Kidney glomerular epithelial cell (primary cell): ENCODE measurements at places on chromosomes 7 and 10.

- DNase-seq, result peak; percentile 42
These were observed 27.0 kb downstream of the PPP1R3A start for GRCh38 chr7:113891828-113892227.

DNA sequence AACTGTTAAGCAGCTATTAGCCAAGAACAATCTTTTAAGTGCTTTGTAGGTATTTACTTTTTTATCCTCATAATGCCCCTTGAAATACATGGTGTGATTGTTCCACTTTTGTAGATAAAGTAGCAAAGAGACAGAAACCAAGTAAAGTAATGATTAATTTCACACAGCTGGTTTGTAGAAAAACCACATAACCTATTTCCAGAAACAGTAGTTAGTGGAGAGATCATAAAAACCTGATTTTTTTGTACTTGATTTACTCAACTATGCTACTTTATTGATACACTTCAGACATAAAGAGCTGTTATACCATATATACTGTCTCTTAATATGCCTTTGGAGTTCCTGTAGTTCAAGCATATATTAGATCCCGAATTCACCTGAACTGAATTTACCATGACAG, 118.4 kb downstream of the SEMA3A start:
- DNase-seq, result no peak

DNA sequence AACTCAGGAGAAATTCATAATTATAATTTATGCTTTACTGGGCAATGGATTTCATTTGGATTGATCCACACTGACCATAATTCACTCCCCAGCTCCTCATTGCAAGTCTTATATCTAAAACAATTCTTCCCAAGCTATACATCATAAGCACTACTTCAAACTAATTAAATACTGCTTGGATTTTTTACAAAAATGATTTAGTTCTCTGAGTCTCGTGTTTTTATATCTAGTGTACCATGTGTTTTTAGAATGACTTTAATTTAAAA, 443.8 kb downstream of the GPAM start:
- DNase-seq, result no peak

- DNase-seq, result no peak
These were observed 130.0 kb downstream of the ARHGAP22 start for GRCh38 chr10:48474765-48475365.

GRCh38 chr7:70622936-70623335, 509.0 kb upstream of the GALNT17 start:
- no peak for DNase-seq

- peak; percentile 39 for DNase-seq
These were observed 715.4 kb upstream of the NRP1 start for GRCh38 chr10:34049887-34050286.

DNA sequence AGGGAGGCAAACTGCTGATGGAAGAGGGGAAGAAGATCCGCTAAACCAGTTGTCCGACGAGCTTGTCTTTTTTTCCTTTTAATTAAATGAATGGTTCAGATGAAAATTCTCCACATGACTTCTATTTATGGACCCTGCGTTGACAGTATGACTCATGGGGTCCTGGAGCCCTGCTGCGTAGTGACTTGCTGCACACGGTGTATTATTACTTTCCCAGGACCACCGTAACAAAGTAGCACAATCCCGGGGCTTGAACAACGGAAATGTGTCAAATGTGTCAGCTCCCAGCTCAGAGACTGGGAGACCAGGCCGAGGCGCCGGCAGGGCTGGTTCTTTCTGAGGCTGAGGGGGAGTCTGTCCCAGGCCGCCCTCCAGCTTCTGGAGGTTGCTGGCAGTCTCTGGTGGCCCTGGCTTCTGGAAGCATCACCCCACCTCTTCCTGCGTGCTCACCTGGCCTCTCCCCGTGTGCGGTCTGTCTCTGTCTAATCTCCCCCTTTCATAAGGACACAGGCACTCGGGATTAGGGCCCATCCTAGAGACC, 33.8 kb upstream of the MNX1 start:
- no peak for DNase-seq

DNA sequence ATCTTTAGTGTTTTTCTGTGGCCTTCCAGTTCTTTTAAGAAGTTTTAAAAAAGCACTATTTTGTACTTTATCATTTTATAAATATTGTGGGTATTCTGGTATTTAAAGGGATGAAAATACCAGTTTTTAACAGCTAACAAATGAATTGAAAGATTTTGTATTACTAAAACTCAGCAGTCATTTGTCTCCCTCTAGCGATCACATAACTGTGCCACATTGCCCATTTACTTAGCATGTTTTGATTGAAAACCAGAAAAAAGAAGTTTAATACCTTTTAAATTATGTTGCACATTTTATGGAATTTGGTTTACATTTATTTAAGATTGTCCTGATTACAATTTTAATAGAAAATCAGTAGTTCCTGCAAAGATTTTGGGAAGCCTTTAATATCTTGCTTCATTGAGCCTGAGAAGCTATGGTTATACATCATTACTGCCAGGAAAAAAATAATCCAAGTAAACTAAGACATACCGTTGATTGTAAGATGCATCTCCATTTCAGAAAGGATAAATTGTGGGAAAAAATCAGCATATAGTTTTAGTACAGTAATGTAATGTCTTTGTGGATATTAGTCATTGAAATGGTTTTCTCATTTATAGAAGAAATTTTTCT, 34.9 kb downstream of the TAX1BP1 start:
- peak; percentile 12 for DNase-seq

- DNase-seq, result no peak
These were observed 1004.5 kb upstream of the C7orf33 start for GRCh38 chr7:147586110-147586509.

GRCh38 chr7:111872450-111873325, 310.4 kb upstream of the IMMP2L start:
- no peak for DNase-seq

GRCh38 chr7:74254858-74255379, 720 bp upstream of the RFC2 start:
- no peak for DNase-seq

DNA sequence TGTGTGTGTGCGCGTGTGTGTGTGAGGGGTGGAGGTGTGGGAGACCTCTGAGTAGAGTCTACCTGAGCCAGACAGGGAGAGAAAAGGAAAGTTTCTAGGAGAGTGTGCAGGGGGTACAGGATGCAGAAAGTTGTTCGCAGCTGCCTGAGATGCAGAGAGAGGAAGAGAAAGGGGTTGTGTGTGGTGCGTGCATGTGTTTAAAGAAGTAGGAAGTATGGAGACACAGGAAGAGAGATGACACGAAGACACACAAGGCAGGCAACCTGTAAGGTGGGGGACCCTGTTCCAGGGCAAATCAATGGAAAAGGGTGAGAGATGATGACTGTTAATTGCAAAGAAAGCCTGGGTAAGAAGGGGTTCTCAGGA, 52.2 kb downstream of the C10orf105 start:
- DNase-seq, result no peak
